Renal cortex interstitium (tissue), 15 donors: ENCODE measurements at places on chromosomes 6 and 20.

- DNase-seq = no peak
Observed at GRCh38 chr6:1470040-1470439, 80.7 kb downstream of the FOXF2 start.

DNA sequence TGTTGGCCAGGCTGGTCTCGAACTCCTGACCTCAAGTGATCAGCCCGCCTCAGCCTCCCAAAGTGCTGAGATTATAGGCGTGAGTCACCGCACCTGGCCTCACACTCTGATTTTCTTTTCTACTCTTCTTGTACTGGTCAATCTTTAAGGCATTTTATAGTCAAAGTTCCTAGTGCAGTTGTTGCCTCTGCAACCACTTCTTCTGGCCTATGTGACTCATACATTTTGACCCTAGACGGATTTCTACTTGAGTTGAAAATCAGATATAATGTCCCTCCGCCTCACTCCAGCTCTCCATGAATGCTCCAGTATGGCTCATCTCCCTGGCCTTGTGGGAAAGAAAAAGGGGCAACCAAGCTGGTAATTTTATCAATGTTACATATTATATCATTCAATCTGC, 42.4 kb downstream of the TNFRSF21 start:
- DNase-seq = no peak

GRCh38 chr6:160431791-160432404, 83.7 kb downstream of the SLC22A3 start:
- no peak for DNase-seq

DNA sequence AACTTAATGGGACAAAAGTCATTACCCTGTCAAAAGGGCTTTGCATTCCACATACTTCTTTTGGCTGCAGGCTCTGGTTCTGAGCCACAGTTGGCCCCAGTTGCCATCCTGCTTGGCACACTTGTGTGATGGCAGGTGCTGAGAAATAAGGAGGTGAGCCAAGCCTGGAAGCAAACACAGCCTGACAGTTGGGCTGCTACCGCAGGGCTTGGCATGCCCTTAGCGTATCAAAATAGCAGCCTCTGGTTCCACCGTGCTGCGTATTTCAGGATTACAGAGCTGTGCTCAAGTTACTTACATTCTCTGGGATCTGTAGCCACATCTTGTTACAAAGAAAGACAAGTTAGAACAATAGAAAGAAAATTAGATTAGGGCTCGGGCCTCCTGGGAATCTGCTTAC, 11.1 kb downstream of the MTHFD1L start:
- no peak for DNase-seq

GRCh38 chr6:6002848-6003620, 3.7 kb downstream of the NRN1 start:
- no peak for DNase-seq

GRCh38 chr6:42201382-42201781, 6.6 kb upstream of the GUCA1B start:
- DNase-seq = no peak

DNA sequence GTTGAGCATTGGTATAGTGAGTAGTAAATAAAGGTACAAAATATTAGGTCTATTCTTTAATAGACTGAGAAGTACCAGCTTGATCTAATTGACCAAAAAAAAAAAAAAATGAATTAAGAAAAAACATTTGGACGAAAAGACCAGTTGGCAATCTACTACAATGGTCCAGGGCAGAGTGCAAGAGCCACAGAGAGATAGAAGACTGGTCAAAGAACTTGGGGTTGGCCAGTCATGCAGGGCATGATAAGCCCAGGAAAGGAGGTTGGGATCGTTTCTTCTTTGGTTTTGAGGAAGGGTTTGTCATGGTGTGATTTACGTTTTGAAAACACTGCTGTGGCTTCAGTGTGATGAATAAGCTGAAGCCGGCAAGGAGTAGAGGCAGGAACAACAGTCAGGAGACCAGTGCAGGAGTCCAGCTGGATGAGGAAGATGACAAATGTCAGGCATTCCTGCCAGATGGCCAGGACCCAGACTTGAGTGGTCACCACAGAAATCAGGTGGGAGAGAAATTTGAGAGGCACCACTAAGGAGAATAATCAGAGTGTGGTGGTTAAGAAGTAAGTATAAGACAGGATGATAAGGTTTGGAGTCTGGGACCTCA, 14.0 kb downstream of the SMLR1 start:
- no peak for DNase-seq

DNA sequence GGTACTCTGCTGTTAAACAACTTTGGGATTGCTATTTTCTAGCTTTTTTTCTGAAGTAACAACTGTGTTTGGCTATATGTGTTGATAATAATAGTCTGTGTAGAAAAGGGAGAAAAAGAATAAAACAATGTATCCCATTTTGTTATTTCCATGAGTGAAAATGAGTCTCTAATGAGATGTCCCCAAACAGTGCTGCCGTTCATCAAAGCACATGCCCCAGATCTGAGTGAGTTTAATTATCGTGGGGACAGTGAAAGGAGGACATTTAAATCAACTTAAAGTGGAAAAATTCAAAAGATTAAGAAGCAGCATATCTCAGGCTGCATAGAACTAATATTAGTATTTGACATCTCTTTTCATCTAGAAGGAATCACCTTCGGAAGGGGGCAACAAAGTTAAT, 59.6 kb downstream of the NCOA7 start:
- no peak for DNase-seq

- DNase-seq = no peak
Observed at GRCh38 chr6:144741659-144742058, 456.5 kb downstream of the UTRN start.

DNA sequence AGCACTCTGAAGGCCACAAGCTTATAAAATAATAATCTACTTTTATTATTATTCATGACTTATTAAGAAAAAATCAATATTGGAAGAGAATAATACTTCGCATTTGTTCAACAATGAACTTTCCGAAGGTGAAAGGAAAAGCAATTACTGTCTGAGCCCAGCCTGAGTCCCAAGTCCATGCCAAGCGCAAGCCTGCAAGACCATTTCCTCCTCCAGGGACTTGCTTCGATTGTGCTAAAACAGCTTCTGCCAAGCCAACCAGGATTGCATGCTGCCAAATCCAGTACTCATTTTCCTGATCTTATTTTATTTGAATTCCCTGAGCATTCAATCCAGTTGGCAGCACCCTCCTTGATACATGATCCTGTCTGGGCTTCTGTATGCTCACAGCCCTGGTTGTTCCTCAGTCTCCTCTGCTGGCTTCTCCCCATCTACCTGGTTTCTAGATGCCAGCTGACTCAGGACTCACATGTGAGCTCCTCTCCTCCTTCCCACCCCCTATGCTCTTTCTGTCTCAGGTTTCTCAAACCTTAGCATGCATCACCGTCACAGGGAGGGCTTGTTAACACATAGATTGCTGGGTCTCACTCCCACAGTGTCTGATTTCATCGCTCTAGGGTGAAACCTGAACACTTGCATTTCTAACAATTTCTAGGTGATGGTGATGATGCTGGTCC, 55.9 kb upstream of the PSMF1 start:
- no peak for DNase-seq
